ENCODE measurements at places on chromosomes 2 and 18. TPM values are rescaled to one million over a fixed set of nuclear protein-coding genes. Genes with fewer than 3 reads are reported as not detected.

GRCh38 chr2:179985163-179985820 is 21.8 kb downstream of the CWC22 start:
- no peak for DNase-seq

DNA sequence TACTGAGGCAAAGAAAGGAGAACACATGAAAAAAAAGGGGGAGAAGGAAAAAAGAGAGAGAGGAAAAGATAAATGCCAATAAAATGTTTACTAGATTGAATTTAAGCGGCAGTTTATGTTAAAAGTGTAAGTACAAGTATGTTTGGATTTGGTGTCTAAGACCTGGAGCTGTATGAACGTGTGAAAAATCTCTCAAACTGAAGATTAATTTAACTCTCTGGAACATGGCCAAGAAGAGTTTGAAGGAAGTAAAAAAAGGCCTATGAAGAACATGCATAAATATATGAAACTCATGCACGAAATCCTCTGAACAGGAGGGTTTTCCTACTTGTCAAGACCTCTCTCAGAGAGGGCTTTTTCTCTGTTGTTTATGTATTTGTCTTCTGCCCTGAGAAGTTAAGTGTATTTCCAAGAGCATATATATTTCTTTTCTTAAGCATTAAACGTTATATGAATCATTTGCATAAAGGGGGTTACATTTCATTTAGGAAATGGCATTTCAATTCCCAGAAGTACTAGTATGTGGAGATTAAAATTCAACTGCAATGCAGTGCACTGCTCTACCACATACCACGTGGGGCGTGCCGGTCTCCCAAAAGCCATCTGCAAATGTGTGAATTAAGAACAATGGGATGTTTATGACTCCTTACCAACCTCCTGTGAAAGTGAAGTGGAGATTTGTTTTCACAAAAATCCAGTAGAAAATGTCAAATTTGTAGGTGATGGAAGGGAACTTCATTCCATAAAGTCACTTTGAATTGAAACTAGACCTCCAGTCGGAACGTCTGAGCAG is 281.1 kb upstream of the TRIB2 start:
- no peak for DNase-seq

DNA sequence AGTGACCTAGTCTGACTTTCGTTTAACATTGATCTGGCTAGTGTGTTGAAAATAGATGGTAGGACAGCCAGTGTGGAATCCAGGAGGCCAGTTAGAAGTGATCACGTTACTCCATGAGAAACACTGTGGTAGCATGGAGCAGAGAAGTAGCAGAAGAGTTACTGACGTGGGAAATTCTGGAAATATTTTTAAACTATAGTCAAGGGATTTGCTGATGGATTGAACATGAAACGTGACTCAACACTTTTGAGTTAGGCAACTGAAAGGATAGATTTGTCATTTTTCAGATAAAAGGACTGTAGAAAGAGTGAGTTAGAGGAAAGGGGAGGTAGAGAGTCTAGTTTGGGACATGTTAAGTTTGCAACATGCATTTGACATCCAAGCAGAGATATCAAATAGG is 130.4 kb downstream of the IRS1 start:
- no peak for DNase-seq

Gene ASTL
- total RNA-seq: not detected

DNA sequence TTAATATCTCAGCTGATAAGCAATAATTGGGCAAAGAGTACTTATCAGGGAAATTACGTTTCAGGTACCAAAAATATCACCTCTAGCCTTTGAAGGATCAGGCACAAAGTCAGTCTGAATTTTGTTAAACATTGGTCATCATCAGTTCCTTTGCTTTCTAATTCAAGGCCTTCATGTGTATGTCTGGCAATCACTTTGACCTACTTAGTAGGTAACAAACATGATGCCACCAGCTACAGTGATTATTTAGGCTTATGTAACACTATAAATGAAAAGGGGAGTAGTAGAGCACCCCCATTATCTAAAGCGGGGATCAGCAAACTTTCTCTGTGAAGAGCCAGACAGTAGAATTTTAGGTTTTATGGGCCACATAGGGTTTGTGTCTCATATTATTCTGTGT is 75.1 kb downstream of the RTN4 start:
- DNase-seq: no peak

- no peak for DNase-seq
Observed at GRCh38 chr2:239581352-239581901, 180.6 kb upstream of the HDAC4 start.

GRCh38 chr18:12012697-12013096 is 31.4 kb downstream of the IMPA2 start:
- DNase-seq: no peak

Gene TSPYL6
- total RNA-seq: not detected

DNA sequence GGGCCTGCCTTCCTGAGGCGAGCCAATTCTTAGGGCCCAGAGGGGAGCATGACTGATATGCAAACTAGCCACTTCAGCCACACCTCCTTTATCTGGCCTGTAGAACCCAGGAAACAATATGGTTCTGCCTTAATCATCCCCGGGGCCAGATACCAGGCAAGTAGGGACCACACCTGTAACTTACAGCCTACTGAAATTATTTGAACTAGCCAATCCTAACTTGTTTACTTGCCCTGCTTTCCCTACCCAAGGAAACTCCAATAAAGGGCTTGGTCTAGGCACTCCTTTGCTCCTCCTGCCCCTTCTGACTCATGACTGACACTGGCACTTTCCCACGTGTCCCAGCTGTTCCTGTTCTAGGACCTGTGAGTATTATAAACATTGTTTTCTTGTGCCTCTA is 57.6 kb downstream of the MYOM1 start:
- DNase-seq: no peak

DNA sequence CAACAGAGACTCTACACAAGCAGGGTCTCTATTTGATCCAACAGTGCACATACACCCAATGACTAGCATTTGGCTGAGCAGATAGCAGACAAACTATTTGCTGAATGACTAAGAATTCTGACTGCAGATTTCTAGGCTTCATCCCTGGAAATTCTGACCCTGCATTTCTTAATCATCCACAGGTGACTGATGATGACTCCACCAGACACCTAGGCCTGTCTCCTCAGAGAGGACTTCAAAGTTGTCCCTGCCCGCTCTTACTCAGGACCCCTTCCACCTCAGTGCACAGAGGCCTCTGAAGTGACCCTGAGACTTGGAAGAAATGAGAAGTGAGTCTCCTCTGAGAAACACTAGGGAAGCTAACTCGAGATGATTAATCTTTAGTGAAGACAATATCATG is 51.3 kb downstream of the SEPTIN10 start:
- no peak for DNase-seq

GRCh38 chr2:239247401-239248245 is 153.2 kb downstream of the HDAC4 start:
- peak; percentile 68 for DNase-seq

Gene NPPC
- total RNA-seq: not detected

GRCh38 chr18:23259701-23260681 is 124.7 kb downstream of the CABLES1 start:
- peak; percentile 96 for DNase-seq

DNA sequence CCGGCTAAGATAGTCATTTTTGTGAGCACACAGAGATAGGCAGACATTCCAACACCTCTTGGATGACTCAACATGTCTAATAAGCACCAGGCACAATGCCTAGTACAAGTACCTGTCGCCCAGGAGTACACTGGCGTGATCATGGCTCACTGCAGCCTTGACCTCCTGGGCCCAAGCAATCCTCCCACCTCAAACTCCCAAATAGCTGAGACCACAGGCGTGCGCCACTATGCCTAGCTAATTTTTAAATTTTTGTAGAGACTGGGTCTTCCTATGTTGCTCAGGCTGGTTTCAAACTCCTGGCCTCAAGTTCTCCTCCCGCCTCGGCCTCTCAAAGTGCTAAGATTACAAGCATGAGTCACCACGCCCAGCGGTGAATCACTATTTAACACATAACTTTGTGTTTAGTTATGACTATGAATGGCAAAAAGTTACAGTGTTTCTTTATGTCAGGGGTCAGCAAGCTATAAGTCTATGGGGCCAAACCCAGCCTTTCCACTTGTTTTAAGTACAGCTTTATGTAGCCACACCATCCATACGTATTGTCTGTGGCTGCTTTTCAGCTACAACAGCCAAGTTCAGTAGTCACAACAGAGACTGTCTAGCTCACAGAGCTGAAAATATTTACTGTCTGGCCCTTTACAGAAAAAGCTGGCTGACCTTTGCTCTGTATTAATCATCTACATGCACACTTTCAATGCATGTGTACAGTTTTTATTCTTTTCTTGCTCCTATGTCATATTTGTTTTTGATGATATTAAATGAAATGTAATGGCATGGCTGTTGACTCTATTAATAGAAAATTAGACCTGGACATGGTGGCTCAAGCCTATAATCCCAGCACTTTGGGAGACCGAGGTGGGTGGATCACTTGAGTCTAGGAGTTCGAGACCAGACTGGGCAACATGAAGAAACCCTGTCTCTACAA is 18.7 kb downstream of the ORC2 start:
- DNase-seq: no peak

DNA sequence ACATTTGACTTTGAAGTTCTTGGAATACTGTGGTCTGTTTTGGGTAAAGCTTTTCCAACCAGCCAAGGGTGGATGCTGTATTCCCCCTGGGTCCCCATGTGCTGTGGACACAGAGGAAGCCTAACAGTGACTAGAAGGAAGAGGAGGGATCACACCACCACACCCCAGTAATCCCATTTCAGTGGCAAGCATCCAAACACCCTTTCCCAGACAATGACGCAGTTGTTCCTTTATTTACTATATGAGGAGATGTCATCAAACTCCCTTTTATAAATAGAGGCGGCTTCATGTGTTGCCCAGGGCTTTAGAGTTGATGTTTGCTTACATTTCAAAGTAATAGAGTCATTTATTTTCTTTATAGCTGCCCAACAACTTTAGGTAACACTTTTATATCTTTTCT is 959.4 kb upstream of the GYPC start:
- DNase-seq: no peak
